CD4-positive, CD25-positive, alpha-beta regulatory T cell (primary cell): ENCODE measurements at places on chromosomes 13 and 19.

- peaks cover 14% of the 10 kb centered on the region for H3K4me1 ChIP-seq
- H3K27ac ChIP-seq, result no peak overlapping the region
- no peak for DNase-seq
These were observed 11.7 kb upstream of the CBLC start for GRCh38 chr19:44765949-44766335.

DNA sequence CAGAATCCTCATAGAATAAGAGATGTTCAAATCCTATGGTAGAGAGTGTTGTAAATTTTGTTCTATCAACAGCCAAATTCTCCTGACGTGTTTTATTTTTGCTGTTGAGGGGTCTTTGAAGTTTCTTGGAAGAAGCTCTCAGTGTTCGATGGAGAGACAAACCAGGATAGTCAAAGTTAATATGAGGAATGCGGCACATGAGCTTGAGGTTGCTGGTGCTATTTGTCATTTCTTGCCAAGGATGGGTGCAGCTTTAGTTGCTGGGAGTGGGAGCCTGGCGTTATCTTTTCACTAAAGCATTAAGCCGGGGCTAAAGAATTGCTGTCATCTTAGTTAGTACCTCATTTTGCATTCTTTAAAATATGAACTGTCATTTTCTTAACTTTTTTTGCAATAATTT, 239.9 kb upstream of the CSNK1A1L start:
- H3K27ac ChIP-seq, result no peak overlapping the region
- no peak overlapping the region for H3K4me3 ChIP-seq
- no peaks in the 10 kb centered on the region for H3K27me3 ChIP-seq
- H3K4me1 ChIP-seq, result no peaks in the 10 kb centered on the region
- DNase-seq, result no peak

- H3K27me3 ChIP-seq, result no peaks in the 10 kb centered on the region
- H3K36me3 ChIP-seq, result peaks cover 12% of the 10 kb centered on the region
- DNase-seq, result no peak
These were observed 15.2 kb downstream of the ZNF665 start for GRCh38 chr19:53177986-53178385.

DNA sequence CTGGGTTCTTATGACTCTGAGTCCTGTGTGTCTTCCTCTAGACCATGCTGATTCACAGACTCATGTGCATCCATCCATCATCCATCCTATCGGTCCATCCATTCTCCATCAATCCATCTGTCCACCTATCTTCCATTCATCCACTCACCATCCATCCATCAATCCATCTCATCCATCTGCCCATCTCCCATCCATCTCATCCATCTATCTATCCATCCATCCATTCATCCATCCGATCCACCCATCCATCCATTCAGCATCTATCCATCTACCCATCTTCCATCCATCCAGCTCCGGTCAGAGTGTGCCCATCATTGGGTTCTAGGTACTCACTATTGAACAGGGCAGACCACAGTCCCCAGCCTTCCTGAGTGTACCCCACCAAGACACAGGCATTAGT, 75.6 kb downstream of the SLC7A1 start:
- no peak for DNase-seq
- no peak overlapping the region for H3K4me3 ChIP-seq
- no peaks in the 10 kb centered on the region for H3K27me3 ChIP-seq
- no peaks in the 10 kb centered on the region for H3K4me1 ChIP-seq
- H3K36me3 ChIP-seq, result peaks cover 83% of the 10 kb centered on the region

GRCh38 chr19:44792281-44792680, 14.6 kb downstream of the CBLC start:
- H3K4me3 ChIP-seq, result no peak overlapping the region
- no peaks in the 10 kb centered on the region for H3K36me3 ChIP-seq
- H3K27me3 ChIP-seq, result no peaks in the 10 kb centered on the region
- no peak overlapping the region for H3K27ac ChIP-seq
- no peaks in the 10 kb centered on the region for H3K4me1 ChIP-seq

- H3K4me3 ChIP-seq, result no peak overlapping the region
- no peak overlapping the region for H3K27ac ChIP-seq
- DNase-seq, result no peak
- H3K36me3 ChIP-seq, result peaks cover 59% of the 10 kb centered on the region
- H3K27me3 ChIP-seq, result no peaks in the 10 kb centered on the region
These were observed 50.7 kb upstream of the SLC15A1 start for GRCh38 chr13:98803111-98803561.

DNA sequence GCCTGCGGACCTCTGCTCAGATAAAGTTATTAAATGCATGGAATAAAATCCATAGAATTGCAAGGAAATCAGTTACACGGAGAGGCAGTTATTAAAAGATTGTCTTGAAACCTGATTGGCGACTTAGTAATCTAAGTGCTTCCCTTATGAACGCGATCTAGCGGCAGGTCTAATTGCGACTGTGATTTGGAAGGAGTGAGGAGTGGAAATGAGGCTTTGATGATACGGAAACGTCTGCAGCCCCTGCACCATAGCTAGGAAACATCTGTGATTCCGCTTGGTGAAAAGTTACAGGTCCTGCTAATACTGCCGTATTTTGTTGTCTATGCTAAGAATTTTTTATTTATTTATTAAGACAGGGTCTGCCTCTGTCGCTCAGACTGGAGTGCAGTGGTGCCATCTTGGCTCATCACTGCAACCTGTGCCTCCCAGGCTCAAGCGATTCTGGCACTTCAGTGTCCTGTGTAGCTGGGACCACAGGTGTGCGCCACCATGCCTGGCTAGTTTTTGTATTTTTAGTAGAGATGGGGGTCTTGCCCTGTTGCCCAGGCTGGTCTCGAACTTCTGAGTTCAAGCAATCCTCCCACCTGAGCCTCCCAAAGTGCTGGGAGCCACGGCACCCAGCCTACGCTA, 887 bp downstream of the NDUFS7 start:
- DNase-seq, result no peak
- H3K36me3 ChIP-seq, result peaks cover 14% of the 10 kb centered on the region
- H3K4me1 ChIP-seq, result peaks cover 11% of the 10 kb centered on the region
- no peaks in the 10 kb centered on the region for H3K27me3 ChIP-seq

- H3K27me3 ChIP-seq, result no peaks in the 10 kb centered on the region
- H3K4me1 ChIP-seq, result no peaks in the 10 kb centered on the region
- no peak overlapping the region for H3K4me3 ChIP-seq
- H3K36me3 ChIP-seq, result no peaks in the 10 kb centered on the region
- no peak for DNase-seq
These were observed 16.1 kb downstream of the ZNF536 start for GRCh38 chr19:30388327-30388726.

GRCh38 chr13:48018637-48019036, 17.6 kb upstream of the SUCLA2 start:
- H3K27me3 ChIP-seq, result no peaks in the 10 kb centered on the region
- H3K4me3 ChIP-seq, result no peak overlapping the region
- DNase-seq, result no peak
- H3K27ac ChIP-seq, result no peak overlapping the region
- H3K4me1 ChIP-seq, result no peaks in the 10 kb centered on the region

DNA sequence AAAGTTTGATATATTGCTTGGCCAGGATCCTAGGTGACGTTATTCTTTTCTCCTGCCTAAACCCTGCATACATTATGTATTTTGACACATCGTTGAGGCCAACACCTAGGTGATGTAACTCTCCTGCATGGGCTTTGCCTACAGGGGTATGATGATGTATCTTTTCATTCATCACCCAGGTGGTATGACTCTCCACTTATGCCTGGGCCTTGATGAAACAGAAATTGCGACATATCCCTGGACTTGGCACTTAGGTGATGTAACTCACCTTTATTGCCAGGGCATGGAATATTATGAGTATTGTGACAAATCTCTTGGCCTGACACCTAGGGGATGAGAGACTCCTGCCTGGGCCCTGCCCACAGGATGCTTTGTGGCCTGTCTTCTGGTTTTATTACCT, 18.5 kb upstream of the ZNF681 start:
- no peaks in the 10 kb centered on the region for H3K4me1 ChIP-seq
- H3K27ac ChIP-seq, result no peak overlapping the region
- DNase-seq, result no peak
- peaks cover 19% of the 10 kb centered on the region for H3K36me3 ChIP-seq

- H3K27me3 ChIP-seq, result no peaks in the 10 kb centered on the region
- H3K4me3 ChIP-seq, result no peak overlapping the region
- H3K36me3 ChIP-seq, result no peaks in the 10 kb centered on the region
- no peaks in the 10 kb centered on the region for H3K4me1 ChIP-seq
- DNase-seq, result no peak
These were observed 94.6 kb downstream of the TSHZ3 start for GRCh38 chr19:31254611-31255010.

- H3K4me3 ChIP-seq, result no peak overlapping the region
- DNase-seq, result peak; percentile 16
- no peaks in the 10 kb centered on the region for H3K4me1 ChIP-seq
- no peaks in the 10 kb centered on the region for H3K27me3 ChIP-seq
These were observed 62.2 kb downstream of the DNAJC15 start for GRCh38 chr13:43085545-43085944.

GRCh38 chr13:24284889-24285565, 24.4 kb upstream of the C1QTNF9 start:
- no peak overlapping the region for H3K27ac ChIP-seq
- no peaks in the 10 kb centered on the region for H3K27me3 ChIP-seq
- DNase-seq, result no peak
- H3K36me3 ChIP-seq, result peaks cover 89% of the 10 kb centered on the region
- peaks cover 10% of the 10 kb centered on the region for H3K4me1 ChIP-seq
- no peak overlapping the region for H3K4me3 ChIP-seq

GRCh38 chr19:19321141-19321577, 530 bp downstream of the MAU2 start:
- H3K4me3 ChIP-seq, result peak overlapping the region; percentile 73
- H3K27me3 ChIP-seq, result no peaks in the 10 kb centered on the region
- peaks cover 40% of the 10 kb centered on the region for H3K4me1 ChIP-seq
- H3K36me3 ChIP-seq, result peaks cover 30% of the 10 kb centered on the region

DNA sequence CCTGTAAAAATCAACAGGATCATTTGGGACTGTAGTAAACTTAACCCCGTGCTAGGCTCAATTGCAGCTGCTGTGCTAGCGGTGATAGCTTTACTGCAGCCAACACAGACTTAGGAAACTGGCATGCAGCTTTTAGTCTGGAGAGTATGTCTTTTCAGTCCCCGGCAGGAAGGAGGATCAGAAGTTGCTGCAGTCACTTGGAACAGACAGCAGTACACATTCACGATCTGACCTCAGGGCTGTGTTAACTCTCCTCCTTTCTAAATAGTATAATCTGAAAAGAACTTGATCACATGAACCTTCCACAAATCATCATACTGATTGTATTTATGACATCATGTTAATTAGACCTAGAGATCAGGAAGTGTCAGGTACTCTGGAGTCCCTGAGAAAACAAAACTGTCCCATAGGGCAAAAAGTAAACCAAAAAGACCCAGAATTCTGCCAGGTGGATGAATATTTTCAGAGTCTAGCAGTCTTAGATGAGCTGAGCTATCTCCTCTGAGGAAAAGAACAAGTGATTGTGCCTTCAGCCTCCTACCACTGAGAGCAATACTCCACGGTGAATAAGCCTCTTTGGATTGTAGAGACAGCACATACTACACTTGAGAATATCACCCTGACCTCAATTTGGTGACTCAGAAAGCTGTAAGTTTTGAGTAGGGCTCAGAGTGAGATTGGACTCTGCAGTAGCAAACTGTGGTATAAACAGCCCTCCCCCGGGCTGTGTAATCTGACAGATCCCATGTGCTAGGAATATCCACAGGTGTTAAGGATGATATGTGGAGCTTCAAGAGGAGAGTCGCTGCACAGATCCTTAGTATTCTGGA, 181.0 kb upstream of the GPR12 start:
- peaks cover 9% of the 10 kb centered on the region for H3K27me3 ChIP-seq
- H3K36me3 ChIP-seq, result no peaks in the 10 kb centered on the region
- H3K4me1 ChIP-seq, result no peaks in the 10 kb centered on the region
- no peak overlapping the region for H3K4me3 ChIP-seq

DNA sequence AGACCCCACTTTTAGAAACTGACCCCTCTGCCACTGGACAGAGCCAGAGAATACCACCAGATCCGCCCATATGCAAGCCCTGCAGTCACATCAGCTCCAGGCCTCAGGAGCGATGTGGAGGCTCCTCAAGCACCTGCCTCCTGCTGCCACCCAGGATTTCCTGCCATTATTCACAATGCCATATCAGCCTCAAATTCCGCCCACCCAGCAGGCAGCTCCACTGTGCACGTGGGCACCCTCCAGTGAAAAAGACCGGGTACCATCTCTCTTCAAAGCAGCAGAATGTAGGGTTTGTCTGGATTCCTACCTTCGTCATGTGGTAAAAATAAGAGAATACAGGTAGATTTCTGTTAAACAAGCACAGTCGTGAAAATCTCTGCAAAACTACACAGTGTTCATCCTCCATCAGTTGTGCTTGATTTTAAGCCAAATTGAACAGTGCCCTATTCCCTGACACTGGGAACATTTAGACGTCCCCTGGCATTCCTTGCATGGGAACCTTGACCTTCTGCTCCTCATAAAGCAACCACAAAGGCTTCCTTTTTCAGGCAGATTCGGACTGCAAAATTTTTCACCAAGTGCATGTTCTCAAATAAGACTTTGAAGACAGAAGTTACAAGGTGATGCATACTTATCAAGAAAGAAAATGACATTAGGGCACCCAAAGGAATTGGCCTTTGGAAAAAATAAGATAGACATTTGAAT, 56.4 kb downstream of the FAM124A start:
- H3K27me3 ChIP-seq, result peaks cover 2% of the 10 kb centered on the region
- DNase-seq, result no peak
- no peaks in the 10 kb centered on the region for H3K36me3 ChIP-seq
- H3K4me1 ChIP-seq, result no peaks in the 10 kb centered on the region
- H3K4me3 ChIP-seq, result no peak overlapping the region

GRCh38 chr13:36979361-36980050, 19.6 kb downstream of the ALG5 start:
- H3K27ac ChIP-seq, result no peak overlapping the region
- H3K4me3 ChIP-seq, result no peak overlapping the region
- H3K4me1 ChIP-seq, result no peaks in the 10 kb centered on the region
- no peak for DNase-seq

DNA sequence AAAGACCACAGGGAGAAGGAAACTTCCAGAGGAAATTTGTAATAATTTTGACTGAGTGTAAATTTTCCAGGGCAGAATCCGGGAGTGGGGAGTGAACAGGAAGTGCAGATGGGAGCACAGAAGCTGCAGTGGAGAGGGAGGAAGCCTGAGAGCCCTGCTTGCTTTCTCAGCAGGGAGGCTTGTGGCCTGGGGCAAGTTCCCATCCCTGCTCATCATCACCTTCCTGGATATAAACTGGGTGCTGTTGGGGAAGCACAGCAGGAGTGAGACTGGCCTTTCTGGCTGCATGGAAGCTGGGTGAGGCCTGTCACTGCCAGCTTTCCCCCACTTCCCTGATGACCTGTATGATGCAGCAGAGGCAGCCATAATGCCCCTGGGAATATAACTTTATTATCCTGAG, 532.9 kb downstream of the SLITRK6 start:
- H3K4me3 ChIP-seq, result no peak overlapping the region
- no peaks in the 10 kb centered on the region for H3K27me3 ChIP-seq
- H3K27ac ChIP-seq, result no peak overlapping the region
- no peaks in the 10 kb centered on the region for H3K36me3 ChIP-seq
- H3K4me1 ChIP-seq, result no peaks in the 10 kb centered on the region
- no peak for DNase-seq

GRCh38 chr19:3411636-3412035, 45.3 kb downstream of the NFIC start:
- H3K4me1 ChIP-seq, result no peaks in the 10 kb centered on the region
- no peak for DNase-seq
- H3K36me3 ChIP-seq, result no peaks in the 10 kb centered on the region
- no peaks in the 10 kb centered on the region for H3K27me3 ChIP-seq

- H3K36me3 ChIP-seq, result no peaks in the 10 kb centered on the region
- DNase-seq, result no peak
- H3K27ac ChIP-seq, result no peak overlapping the region
These were observed 2.2 kb downstream of the TJP3 start for GRCh38 chr19:3710265-3710812.

GRCh38 chr19:5594521-5594950, 26.8 kb upstream of the TINCR start:
- H3K36me3 ChIP-seq, result peaks cover 97% of the 10 kb centered on the region
- H3K4me3 ChIP-seq, result no peak overlapping the region
- DNase-seq, result no peak
- H3K4me1 ChIP-seq, result no peaks in the 10 kb centered on the region
- no peaks in the 10 kb centered on the region for H3K27me3 ChIP-seq
